ENCODE measurements at places on chromosomes 2 and 18. TPM values are rescaled to one million over a fixed set of nuclear protein-coding genes. Genes with fewer than 3 reads are reported as not detected.

ANKRD30B gene
- not detected for total RNA-seq

STK16 gene
- 12.9 TPM for total RNA-seq

SKOR2 gene
- total RNA-seq = not detected

CAPN14 gene
- 0.14 TPM for total RNA-seq

UBE2E3 gene
- 20.1 TPM for total RNA-seq

NXPH2 gene
- not detected for total RNA-seq

Data from CD8-positive, alpha-beta T cell (primary cell).